GM10248 (cell line): ENCODE measurements at places on chromosomes 6 and 20.

- no peak for DNase-seq
Measured at GRCh38 chr6:106318061-106318460, 7.5 kb downstream of the ATG5 start.

DNA sequence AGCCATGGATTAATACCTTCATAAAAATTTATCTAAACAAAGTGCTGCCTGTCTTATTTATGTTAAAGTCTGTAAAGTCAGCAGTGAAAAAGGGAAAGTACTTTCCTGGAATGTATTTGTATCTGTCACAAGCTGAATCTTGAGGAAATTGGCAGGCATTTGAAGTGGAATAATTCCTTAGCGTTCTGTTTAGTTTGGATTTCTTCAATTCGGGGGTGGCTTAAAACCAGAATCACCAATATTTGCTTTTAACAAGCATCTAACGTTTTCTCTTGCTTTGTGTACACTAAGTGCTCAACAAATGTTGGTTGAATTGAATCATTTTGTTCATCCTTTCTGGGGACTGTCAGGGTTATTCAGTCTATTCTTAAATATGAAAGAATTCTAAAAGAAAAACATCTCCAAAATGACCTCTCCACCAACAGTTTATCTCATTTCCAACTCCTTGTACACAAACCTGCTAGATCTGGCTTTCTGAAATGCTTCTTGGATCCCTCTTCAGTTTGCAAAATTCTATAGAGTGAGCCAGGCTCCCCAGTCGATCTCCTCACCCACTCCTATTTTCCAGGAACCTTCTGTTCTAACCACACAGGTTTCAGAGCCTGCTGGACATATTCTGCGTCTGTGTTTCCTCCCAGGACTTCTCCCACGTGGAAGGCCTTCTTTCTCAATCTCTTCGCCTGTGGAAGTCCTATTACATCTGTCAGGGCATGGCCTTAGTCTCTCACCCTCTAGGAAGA, 2.0 kb upstream of the NPEPL1 start:
- no peak for DNase-seq

GRCh38 chr20:31758991-31759390, 19.9 kb downstream of the TPX2 start:
- no peak for DNase-seq

DNA sequence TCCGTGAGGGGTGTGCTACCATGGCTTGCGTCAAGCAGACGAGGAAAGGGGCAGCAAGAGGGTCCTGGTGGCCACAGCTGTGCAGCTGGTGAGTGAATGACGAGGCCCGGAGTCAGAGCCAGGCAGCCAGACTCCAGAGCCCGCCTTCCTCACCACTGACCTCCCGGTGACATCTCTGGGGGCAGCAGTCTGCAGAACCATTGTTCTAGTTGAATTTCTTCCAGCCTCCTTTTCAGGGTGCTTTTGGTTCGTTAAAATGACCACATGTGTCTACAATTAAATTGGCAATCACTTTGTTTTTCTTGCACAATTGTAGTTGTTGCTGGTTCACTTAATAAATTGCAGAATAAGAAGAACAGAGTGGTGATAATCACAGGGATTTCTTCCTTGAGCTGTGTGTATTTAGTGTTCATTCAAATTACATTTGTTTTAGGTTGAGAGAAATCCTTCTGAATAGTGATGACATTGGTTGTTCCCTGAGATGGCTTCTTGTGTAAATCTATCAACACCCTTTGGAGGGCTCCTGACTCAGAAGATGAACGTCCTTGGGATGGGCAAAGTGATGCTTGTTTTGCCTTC, 96.4 kb downstream of the TULP4 start:
- no peak for DNase-seq

DNA sequence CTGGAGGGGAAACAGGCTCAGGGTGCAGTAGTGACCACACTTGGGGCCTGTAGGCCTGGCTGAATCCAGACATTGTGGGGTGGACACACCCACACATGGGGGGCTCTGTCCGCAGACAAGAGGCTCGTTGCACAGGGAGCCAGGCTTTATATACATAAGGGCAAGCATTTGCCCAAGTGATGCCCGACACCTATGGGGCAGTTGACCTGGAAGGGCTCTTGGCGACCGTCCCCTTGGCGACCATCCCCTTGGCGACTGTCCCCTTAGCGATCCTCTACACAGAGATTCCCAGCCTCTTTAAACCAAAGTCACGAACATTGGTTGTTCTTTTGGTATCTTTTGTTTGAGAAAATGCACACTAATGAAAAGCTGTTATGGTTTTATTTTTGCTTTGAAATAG, 2.7 kb downstream of the TOX2 start:
- no peak for DNase-seq

GRCh38 chr6:132530293-132530974, 7.6 kb upstream of the TAAR9 start:
- DNase-seq, result peak; percentile 34

- DNase-seq, result no peak
Measured at GRCh38 chr20:36093025-36093803, 61.3 kb upstream of the EPB41L1 start.

GRCh38 chr20:37365760-37366638, 20.1 kb downstream of the SRC start:
- DNase-seq, result no peak

DNA sequence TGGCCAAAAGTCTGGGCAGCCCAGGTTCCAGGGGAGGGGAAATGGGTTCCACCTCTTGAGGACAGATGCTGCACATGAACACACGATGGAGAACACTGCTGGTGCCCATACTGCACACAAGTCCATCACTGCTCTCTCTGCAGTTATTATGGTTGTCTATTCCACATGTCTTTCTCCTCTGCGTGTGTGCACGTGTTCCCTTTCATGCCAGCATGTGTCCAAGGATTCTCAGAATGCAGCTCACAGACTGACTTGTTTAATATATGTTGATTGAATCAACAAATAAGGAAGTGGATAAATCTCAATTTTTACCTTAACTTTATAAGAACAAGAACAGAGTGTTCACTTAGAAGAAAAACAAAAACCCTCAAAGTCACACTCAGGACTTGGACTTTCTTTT, 158.9 kb downstream of the FNDC1 start:
- DNase-seq, result no peak

- peak; percentile 48 for DNase-seq
Measured at GRCh38 chr6:99746261-99746895, 139.7 kb downstream of the PRDM13 start.

DNA sequence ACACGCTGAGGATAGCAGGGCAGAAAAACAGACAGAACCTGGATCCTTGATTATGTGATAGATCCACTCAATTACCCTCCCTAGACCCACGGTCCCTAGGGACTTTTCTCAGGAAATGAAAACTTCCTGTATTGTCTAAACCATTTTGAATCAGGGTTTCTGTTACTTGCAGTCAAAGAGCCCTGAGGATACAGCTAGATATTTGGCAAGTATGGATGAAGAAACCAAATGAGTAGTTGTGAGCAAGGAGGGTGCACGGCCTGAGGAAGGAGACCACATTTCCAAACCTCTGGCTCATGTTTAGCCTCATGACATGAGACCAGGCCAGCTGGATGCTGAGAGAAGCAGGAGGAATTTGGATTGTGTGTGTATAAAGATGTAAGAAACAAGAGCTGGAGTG, 91.6 kb downstream of the MRPL14 start:
- no peak for DNase-seq

- no peak for DNase-seq
Measured at GRCh38 chr20:44552568-44552949, 29.8 kb upstream of the PKIG start.

- DNase-seq, result no peak
Measured at GRCh38 chr6:109397020-109397419, 14.8 kb upstream of the CD164 start.

DNA sequence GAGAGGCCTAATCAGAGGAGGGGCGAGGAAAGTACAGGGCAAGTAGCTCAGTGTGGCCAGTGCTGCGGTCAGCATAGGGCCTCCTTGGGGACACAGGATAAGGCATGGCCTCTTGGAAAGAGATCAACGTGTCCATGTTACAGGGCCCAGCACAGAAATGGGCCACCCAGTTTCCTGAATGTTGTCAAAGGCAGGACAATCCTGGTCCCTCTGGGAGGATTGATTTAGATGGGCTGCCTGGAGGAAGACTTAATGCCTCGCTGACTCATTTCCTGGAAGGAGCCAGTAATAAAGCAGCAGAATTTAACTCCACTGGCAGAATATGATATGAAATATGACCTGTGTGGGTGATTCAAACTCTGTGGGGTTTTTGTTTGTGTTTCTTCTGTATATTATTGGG, 16.6 kb downstream of the DDO start:
- no peak for DNase-seq

DNA sequence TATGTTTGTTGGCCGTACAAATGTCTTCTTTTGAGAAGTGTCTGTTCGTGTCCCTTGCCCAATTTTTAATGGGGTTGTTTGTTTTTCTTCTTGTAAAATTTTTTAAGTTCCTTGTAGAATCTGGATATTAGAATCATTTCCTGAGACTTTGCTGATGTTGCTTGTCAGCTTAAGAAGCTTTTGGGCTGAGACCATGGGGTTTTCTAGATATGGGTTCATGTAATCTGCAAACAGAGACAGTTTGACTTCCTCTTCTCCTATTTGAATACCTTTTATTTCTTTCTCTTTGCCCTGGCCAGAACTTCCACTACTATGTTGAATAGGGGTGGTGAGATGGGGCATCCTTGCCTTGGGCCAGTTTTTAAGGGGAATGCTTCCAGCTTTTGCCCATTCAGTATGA, 82.6 kb downstream of the SLC24A3 start:
- DNase-seq, result no peak

DNA sequence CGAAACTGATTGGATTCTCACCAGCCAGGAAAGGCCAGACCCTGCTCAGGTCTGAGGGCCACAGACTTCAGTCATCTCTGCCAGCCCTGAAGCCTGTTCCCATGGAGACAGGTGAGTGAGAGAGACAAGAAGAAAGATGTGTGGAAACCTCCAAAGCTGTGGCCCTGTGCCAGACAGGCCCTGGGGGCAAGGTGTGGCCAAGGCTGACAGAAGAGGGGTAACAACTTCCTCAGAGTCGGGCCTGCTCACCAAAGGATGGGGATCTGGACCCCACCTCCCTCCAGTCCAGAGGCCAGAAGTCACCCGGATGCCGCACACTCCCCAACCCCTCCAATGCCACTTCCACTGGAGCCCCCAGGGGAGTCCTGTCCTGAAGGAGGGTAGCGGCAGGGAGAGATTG, 73.6 kb downstream of the MDGA1 start:
- no peak for DNase-seq

DNA sequence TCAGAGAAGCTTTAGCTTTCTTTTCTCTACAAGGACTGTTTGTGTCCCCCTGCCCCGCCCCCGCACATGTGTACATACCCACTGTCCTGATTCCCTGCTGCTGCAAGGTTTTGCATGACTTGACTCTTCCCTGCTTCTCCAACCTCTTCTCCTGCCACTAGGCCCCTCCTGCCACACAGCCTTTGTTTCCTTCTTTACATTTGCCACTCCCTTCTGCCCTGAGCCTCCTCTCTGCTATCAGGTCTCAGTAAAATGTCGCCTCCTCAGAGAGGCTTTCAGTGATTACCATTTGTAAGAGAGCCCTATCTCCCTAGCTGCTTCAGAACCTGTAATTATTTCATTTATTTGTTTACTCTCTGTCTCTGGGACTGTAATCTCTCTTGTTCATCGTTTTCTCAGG, 56.4 kb upstream of the VSTM2L start:
- DNase-seq, result no peak

DNA sequence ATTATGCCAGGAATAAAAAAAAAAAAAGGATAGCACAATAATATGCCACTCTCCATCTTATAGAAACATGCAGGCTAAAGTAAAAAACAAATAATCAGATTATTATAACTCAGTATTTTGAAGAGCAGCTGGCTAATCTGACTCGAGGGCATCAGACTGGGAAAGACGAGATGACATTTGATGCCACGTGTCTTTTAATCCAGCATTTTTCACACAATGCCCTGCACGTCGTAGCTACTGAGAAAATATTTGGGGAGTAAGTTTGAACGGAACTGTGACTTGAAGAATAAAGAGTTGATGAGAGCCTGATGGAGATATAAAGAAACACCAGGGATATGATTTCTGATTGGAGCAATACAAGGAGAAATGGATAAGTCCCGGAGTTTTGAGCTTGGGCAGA, 237.7 kb downstream of the ARID1B start:
- DNase-seq, result no peak

GRCh38 chr6:12899046-12899833, 182.7 kb downstream of the PHACTR1 start:
- DNase-seq, result no peak

- DNase-seq, result peak; percentile 61
Measured at GRCh38 chr6:14254505-14254904, 136.9 kb downstream of the CD83 start.

GRCh38 chr6:132511831-132512220, 1.1 kb downstream of the STX7 start:
- no peak for DNase-seq

DNA sequence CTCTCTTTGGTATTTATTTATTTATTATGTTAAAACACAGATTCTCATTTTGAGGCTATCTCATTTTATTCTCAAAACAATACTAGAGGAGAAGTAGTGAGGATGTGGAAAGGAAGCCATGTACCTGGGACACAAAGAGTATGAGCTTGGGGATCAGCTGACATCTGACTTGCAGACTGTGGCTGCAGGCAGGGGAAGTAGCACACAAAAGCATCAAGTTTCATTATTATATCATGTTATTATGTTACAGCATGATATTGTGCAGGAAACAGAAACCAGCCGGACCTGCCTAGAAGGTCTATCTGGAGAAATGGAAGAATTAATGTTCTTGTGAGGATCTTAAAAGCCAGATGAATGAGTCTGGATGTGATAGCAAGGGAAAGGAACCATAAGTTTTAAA, 248.2 kb downstream of the KHDC1L start:
- DNase-seq, result peak; percentile 15

- no peak for DNase-seq
Measured at GRCh38 chr6:24356310-24356973, 1.4 kb downstream of the DCDC2 start.

GRCh38 chr6:582370-582769, 74.5 kb downstream of the HUS1B start:
- no peak for DNase-seq

DNA sequence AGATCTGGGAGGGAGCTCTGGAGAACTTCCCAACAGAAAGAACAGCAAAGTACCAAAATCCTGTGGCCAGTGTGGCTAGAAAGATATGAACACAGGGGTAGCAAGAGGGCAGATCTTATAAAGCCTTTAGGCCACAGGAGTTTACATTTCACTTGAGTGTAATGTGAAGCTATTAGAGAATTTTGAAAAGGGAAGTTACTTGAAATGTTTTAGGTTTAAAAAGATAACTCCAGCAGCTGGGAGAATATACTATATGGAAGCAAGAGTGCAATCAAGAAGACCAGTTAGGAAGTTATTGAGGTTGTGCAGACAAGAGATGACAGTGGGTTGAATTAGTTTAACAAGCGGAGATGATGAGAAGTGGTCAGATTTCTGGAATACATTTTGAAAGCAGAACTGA, 7.9 kb downstream of the SUPT3H start:
- no peak for DNase-seq

DNA sequence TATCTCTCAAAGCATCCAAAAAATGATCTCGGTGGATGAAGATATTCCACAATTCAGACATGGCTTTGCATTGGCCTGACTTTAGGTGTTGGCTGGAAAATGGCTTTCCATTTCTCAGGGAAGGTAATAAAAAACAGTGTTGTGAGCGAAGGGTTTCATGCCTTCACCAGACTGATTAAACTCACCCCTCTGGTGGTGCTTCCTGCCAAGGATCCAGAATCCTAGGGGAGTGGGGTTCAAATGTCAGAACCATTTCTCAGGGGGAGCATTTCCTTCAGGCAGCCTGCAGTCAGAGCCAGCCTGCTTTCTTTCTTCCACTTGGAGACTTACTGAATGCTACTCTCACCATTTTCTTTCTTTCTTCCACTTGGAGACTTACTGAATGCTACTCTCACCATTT, 45.7 kb upstream of the SMIM28 start:
- DNase-seq, result no peak

GRCh38 chr6:153103319-153103655, 27.8 kb downstream of the RGS17 start:
- DNase-seq, result no peak
